Naive thymus-derived CD4-positive, alpha-beta T cell (primary cell): ENCODE measurements at places on chromosomes 3 and 15. TPM values are rescaled to one million over a fixed set of nuclear protein-coding genes. Genes with fewer than 3 reads are reported as not detected.

DNA sequence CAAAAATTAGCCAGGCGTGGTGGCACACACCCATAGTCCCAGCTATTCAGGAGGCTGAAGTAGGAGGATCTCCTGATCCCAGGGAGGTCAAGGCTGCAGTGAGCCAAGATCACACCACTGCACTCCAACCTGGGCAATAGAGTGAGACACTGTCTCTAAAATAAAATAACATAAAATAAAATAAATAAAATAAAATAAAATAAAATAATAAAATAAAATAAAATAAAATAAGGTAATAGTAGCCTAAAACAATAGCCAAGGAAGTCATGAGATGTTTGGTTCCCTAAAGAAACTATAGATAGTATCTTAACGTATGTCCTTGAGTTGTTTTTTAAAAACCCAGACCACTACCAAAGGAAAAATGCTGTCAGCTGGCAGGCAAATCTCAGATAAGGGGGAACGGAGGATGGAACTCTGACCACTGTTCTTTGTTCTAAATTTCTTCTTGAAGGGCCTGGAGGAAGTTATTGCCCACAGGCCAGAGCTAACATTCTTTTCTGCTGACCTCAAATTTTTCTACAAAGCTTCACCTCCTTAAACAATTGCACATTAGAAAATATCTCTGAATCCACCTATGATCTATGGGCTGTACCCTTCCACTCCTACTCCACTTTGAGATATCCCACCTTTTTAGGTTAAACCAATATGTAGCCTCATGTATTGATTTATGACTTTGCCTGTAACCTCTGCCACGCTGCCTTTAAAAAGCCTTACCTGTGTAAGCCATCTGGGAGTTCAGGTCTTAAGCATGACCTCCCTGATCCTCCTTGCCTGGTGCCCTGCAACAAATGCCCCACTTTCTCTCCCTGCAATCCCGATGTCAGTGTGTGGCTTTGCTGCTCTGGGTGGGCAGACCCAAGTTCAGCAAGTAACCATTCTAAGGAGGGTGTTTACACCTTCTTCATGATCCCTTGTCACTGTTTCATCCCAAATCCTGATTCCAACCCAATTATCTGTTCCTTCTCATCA is 126.2 kb upstream of the BHLHE40 start:
- no peak for DNase-seq

DNA sequence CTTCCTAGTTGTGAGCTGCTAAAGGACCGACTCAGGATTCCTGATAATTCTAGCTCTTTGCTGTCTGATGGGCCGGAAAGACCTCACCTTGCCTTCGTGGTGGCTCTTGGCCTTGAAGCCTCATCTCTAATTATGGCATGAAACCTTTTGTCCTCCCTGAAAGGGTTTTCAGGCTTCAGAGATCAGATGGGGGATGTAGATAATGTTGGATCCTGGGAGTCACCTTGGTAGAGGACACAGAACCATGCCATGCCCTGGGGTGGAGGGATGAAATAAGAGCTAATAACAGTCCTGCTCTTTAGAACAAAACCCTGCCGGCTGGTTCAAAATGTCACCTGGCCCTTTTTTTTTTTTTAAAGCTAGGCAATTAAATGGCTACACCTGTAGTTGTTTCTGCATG is 50.8 kb upstream of the SYN2 start:
- DNase-seq = no peak

Gene CEP19
- total RNA-seq = 0.96 TPM

- DNase-seq = no peak
Measured at GRCh38 chr3:14324224-14324944, 78.0 kb upstream of the SLC6A6 start.

DNA sequence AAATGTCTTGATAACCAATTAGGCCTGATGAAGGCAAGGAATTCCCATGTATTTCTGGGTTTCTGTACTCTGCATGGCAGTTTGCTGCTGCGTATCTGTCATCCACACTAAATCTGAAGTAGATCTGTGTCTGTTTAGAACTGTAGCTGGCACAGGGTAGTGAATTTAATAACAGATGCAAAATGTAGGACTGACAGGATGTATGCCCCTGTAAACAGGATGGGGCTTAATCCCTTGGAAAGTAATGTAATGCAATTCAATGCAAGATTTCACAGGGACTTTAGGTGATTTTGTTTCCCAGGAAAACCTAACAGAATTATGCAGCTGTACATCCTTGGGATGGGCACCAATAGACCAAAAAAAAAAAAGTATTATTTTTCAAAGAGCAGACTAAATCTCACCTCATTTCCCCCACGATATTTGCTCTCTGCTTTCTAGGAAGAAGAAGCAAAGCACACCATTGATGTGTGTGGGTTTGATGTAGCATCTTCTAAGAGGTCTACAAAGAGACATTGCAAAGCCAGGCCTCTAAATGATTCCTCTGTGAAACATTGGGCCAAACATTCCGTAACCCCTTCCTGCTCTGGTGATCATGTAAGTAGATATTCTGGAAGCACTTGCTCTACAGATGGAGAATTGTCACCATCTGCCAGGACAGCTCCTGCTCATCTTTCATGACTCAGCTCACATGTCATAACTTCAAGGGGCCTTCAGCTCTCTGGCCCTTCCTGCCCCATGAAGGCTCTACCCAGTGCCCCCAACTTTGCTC is 464.3 kb upstream of the RGMA start:
- no peak for DNase-seq

- no peak for DNase-seq
Measured at GRCh38 chr3:8668216-8668615, 23.6 kb upstream of the SSUH2 start.

DNA sequence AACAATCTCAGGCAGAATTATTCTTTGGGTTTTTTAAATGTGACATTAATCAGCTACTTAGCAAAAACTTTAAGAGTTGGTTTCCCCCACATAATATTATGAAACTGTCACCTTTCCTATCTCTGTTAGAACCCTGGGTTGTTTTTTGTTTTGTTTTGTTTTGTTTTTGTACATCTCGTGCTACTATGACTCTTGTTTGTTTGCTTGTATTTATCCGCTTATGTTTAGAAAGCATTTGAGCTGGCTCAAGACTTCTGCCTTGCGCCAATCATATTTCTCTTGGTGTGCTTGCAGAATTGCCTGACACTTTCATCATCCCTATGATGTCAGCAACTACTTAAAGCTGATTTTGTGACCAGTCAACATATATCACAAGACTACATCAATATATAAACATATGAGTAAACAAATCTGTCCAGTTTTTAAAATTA is 116.9 kb downstream of the DCLK3 start:
- no peak for DNase-seq
